ENCODE measurements at places on chromosomes 3 and 15.
A peak's percentile ranks its signal among the peaks of the same experiment; 100 is the strongest.

- DNase-seq, result no peak
Observed at GRCh38 chr15:48317221-48317620, 14.0 kb upstream of the DUT start.

DNA sequence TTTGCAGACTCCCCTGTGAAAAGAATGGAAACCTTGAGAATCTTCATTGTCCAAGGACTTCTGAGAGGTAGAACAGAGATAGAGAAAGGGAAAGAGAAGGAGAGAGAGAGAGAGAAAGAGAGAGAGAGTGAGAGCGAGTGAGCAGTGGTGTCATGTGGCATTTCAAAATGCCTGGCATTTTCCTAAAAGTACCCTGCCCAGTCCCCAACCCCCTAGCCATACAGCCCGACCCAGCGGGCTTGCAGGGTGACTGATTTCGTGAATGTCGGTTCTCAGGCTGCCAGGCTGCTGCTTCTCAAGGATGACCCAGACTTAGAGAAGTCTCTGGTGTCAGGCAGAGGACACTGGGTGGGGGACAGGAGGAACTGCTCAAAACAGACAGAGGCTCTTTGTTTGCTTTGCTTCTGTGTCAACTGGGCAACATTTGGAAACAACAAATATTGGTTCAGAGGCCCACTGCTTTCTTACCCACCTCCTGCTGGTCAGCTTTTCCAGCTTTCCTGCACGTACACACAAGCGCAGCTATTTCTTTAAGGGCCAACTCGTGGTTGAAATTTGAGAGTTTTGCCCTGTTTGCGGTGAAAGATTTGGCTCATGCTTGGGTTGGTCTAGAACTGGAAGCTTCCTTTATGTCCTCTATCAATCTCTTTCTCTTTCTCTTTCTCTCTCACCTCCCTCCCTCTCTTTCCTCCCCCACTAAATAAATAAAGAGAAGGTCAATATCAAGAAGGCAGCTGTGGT is 3.7 kb upstream of the TF start:
- DNase-seq, result no peak

DNA sequence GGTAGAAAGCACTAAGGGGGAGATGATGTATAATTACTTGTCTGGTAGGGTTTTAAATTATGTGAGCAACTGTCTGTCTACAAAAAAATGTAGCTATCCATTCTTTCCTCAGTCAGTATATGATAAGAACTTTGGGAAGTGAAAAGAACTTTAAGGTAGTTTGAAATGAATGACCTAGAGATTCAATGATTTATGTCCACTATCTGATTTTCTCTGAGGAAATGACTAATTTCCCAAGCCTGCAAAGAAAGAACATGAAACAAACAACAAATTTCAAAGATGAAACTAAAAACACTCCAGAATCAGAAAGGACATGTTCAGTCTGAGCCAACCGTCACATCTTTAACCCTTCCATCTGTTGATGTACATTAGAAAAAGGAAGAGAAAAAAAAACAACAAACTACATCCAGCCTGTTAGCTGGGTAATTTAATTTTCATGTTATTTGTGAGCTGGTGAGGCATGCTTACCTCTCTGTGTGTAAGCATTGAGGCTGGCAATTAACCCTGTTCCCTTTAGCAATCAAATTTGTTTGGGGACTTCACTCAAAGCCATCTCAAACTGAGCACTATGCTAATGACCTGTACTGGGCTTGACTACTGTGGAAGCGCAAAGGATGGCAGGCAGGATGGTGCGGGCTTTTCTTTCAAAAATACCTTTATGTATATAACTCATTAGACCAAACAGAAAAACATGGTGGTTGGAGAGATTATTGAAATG is 220.1 kb downstream of the TUSC7 start:
- DNase-seq, result no peak

- no peak for DNase-seq
Observed at GRCh38 chr15:39860871-39861270, 59.2 kb downstream of the GPR176 start.

GRCh38 chr15:99536422-99537040 is 29.3 kb upstream of the MEF2A start:
- no peak for DNase-seq

DNA sequence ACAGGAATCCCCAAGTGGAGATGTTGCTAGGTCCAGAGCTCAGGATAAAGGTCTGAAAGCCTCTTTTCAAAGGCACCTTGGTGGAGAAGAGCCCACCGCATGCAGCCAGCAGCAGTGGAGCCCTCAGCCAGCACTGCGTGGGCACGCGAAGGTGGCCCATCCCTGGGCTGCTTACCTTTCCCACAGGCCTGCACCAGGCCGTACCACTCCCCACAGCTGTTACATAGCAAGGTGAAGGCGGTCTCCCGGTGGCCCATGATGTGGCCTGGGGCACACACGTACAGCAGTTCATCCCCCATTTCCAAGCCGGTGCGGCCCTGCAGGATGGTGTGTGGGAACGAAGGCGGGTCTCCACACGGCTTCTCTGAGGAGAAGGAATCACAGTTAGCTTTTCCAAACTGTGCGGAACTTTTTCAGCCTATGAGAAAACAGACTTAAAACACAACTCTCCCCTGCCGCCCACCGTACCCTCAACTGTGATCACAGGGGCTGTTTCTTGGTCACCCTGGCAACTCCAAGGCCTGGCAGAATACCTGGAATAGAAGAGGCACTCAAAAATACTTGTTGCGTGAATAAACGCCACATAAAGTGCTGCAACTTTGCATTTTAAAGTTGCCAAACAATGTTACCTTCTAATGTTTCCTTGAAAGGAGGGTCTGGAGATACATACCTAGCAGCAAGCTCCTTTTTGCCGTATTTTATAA is 43.7 kb downstream of the SUSD5 start:
- DNase-seq, result no peak

GRCh38 chr3:168707900-168708299 is 612.2 kb upstream of the GOLIM4 start:
- DNase-seq, result no peak

GRCh38 chr3:25460751-25461150 is 32.7 kb downstream of the RARB start:
- peak; percentile 21 for DNase-seq

GRCh38 chr3:142213298-142213697 is 12.1 kb downstream of the GK5 start:
- DNase-seq, result no peak

GRCh38 chr3:53705024-53705745 is 141.0 kb downstream of the CHDH start:
- DNase-seq, result no peak

DNA sequence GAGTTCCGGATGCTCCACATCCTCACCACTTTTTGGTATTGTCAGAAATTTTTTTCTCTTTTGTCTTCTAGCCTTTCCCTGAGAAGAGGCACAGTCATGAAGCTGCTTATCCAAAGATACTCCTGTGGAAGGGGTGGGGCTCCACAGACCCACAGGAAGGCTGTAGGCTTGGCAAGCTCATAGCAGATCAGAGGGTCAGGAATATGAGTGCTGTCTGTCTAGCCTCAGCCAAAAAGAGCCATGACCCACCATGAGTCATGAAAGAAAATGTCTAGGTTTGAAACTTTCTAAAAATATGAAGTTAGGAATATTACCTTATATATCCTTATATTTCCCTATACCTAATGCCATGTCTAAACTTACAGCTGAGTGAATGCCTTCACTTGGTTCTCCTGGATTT is 118.2 kb upstream of the THBS1 start:
- DNase-seq, result no peak

DNA sequence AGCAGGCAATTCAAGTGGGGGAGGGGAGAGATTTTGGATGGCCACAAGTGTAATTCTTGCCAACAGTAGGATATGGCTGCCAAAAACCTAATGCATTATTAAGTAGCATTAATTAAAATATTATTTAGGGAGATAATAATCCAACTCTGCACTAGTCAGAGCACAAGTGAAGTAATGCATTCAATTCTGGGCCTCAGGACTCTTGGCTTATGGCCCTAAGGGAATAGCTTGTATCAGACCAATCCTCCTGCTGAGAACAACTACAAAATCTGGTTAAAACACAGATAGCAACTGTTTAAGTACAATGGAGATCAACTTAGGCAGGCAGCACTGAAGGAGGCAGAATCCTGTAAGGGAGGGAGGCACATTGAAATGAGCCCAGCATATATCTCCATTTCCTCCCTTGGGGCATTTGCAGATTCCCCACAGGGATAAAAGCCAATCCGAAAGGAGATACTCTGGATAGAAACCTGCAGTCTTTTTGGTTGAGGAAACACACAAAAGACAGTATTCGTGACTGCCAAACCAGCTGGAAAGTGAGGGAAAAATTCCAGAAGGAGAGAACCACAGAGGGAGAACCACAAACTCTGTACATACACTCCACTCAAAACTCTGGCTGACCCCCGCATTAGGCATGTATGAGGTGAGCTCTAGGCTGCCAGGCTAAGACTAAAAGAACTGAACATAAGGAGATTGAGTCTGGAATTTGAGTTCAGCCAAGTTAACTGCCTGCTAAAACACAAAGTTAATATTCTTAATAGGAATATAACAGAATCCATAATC is 57.4 kb downstream of the ETFA start:
- no peak for DNase-seq

GRCh38 chr3:102545276-102545675 is 110.5 kb downstream of the ZPLD1 start:
- no peak for DNase-seq

DNA sequence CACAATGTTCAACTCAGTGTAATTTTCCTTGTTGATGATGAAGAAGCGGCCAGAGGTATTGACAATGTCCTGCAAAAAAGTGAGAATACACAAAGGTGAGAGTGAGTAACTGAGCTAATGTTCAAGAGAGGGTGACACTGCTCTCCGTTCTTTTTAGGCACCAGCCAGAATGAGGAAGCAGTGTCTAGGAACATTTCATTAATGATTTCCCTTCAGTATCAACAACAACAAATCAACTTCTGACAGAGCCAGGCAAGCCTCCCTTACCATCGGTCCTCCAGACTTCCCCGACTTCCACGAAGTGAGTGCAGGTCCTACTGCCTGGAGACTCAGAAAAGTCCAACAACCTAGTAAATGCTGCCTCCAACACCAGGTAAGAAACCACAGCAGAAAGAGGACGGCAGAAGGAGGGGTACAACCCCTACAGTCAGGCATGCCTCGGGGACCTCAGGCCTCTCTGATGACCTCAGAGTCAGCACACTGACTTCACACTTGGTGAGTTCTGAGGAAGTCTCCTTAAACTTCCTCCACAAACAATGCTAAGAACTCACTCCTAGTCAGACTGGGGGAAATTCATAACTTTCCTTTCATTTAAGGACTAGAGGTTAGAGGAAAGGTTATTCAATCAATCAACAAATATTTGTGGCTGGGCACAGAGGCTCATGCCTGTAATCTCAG is 62.7 kb downstream of the NPTN start:
- DNase-seq, result no peak
